ENCODE measurements at places on chromosomes 11 and 22. TPM values are rescaled to one million over a fixed set of nuclear protein-coding genes. Genes with fewer than 3 reads are reported as not detected.

- H3K27me3 ChIP-seq, result no peaks in the 10 kb centered on the region
- H3K4me3 ChIP-seq, result no peak overlapping the region
- H3K27ac ChIP-seq, result no peak overlapping the region
- no peak for DNase-seq
- peaks cover 13% of the 10 kb centered on the region for H3K4me1 ChIP-seq
- no peaks in the 10 kb centered on the region for H3K36me3 ChIP-seq
Measured at GRCh38 chr11:76564364-76564763, 106.2 kb downstream of the LRRC32 start.

GRCh38 chr11:45332276-45332934, 46.3 kb upstream of the SYT13 start:
- DNase-seq, result no peak
- H3K27ac ChIP-seq, result peak overlapping the region; percentile 59
- H3K36me3 ChIP-seq, result no peaks in the 10 kb centered on the region

GRCh38 chr11:16555956-16556355, 182.5 kb upstream of the C11orf58 start:
- no peak overlapping the region for H3K27ac ChIP-seq
- H3K4me1 ChIP-seq, result no peaks in the 10 kb centered on the region
- DNase-seq, result no peak
- H3K27me3 ChIP-seq, result no peaks in the 10 kb centered on the region
- no peaks in the 10 kb centered on the region for H3K36me3 ChIP-seq

GRCh38 chr11:110422306-110422905, 7.3 kb upstream of the FDX1 start:
- H3K36me3 ChIP-seq, result no peaks in the 10 kb centered on the region
- H3K27ac ChIP-seq, result no peak overlapping the region
- H3K4me1 ChIP-seq, result no peaks in the 10 kb centered on the region

Gene OR51I1
- total RNA-seq, result 0.41 TPM

GRCh38 chr11:37972691-37973090, 1374.7 kb upstream of the RAG2 start:
- no peak for DNase-seq
- H3K4me1 ChIP-seq, result no peaks in the 10 kb centered on the region
- no peaks in the 10 kb centered on the region for H3K27me3 ChIP-seq
- H3K36me3 ChIP-seq, result no peaks in the 10 kb centered on the region
- no peak overlapping the region for H3K27ac ChIP-seq

DNA sequence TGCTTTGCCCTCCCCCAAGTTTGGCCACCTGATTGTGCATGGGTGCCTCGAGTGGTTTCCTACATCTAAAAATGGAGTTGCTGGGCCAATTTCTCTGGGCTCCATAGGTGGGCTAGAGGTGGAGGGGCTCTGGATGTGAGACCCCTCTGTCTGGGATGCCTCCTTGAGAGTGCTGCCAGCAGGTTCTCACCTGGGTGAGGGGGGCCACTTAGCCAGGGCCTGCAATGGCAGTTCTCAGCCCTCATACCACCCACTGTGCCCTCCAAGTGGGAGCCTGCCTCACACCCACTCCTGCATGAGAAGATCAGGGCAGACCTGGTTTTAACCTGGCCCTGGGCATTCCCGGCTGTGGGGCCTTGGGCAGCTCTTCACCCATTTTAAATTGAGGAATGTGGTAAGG, 83.9 kb downstream of the CABIN1 start:
- peaks cover 85% of the 10 kb centered on the region for H3K36me3 ChIP-seq
- H3K27ac ChIP-seq, result no peak overlapping the region
- no peak for DNase-seq

DNA sequence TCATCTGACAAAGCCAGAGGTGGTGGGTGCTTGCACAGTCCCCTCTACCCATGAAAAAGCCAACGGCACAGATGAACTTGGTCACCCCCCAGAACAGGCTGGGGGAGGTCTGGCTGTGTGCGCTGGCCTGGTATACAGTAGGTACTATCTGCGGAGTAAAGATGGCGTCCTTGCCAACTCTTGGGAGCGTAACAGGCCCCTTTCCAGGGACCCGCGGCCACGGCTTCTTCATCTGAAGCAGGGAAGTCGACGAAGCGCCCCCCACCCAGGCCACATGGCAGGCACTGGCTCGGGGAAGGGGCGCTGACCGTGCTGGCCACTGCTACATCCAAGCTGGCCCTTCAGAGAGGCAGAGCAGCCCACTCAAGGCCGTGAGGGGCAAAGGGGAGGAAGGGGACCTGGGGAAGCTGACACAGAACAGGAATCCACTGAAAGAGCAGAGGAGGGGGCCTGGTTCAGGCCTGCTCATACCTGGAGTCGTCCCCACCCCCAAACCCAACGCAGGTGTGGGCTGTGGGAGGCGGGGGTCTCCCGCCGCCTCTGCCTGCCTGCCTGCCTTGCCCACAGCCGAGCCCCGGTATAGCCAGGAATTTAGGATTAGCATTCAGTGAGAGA, 75.7 kb downstream of the CELSR1 start:
- no peak overlapping the region for H3K27ac ChIP-seq
- no peak for DNase-seq
- peaks cover 5% of the 10 kb centered on the region for H3K4me1 ChIP-seq
- H3K36me3 ChIP-seq, result no peaks in the 10 kb centered on the region

DNA sequence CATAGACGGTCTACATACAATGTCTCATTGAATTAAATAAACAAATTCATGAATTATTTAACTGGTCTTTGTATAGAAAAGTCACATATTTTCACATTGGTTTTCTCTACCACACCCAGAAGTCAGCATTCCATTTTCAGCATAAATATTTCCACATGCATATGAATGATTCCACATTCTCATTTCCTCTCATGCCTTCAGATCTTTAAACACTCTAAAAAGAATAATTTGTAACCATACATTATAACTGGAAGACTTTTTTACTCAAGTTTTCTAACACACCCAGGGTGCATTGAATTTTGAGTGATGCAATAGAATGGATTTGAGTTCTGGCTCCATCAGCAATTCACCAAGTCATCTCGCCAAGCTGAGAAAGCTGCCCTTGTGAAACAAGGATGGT, 501.8 kb upstream of the TENM4 start:
- no peaks in the 10 kb centered on the region for H3K4me1 ChIP-seq
- no peak overlapping the region for H3K27ac ChIP-seq
- H3K36me3 ChIP-seq, result no peaks in the 10 kb centered on the region
- no peak for DNase-seq

DNA sequence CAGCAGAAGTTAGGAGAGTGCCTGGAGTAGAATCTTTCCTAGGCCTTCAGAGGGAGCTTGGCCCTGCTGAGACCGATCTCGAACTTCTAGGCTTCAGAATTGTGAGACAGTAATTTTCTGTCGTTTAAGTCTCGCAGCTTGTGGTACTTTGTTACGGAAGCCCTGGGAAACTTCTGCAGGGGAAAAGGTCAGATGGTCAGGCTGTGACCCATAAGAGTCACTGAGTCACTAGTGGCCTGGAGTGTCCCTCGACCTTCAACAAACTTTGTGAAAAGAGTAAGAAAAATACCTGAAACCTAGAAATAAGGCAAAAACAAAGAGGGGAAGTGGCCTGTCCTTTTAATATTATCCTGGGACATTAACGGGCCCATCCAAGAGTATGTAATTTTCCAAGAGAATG, 34.6 kb downstream of the CSNK2A3 start:
- H3K27me3 ChIP-seq, result no peaks in the 10 kb centered on the region
- DNase-seq, result no peak
- peaks cover 6% of the 10 kb centered on the region for H3K36me3 ChIP-seq
- H3K4me1 ChIP-seq, result peaks cover 18% of the 10 kb centered on the region
- H3K27ac ChIP-seq, result peak overlapping the region; percentile 8
- no peak overlapping the region for H3K4me3 ChIP-seq

Gene SLC5A4
- total RNA-seq, result 1.4 TPM

Gene MAJIN
- not detected for total RNA-seq

GRCh38 chr11:107708792-107709191, 3.1 kb downstream of the SLN start:
- H3K36me3 ChIP-seq, result no peaks in the 10 kb centered on the region
- no peak overlapping the region for H3K4me3 ChIP-seq

DNA sequence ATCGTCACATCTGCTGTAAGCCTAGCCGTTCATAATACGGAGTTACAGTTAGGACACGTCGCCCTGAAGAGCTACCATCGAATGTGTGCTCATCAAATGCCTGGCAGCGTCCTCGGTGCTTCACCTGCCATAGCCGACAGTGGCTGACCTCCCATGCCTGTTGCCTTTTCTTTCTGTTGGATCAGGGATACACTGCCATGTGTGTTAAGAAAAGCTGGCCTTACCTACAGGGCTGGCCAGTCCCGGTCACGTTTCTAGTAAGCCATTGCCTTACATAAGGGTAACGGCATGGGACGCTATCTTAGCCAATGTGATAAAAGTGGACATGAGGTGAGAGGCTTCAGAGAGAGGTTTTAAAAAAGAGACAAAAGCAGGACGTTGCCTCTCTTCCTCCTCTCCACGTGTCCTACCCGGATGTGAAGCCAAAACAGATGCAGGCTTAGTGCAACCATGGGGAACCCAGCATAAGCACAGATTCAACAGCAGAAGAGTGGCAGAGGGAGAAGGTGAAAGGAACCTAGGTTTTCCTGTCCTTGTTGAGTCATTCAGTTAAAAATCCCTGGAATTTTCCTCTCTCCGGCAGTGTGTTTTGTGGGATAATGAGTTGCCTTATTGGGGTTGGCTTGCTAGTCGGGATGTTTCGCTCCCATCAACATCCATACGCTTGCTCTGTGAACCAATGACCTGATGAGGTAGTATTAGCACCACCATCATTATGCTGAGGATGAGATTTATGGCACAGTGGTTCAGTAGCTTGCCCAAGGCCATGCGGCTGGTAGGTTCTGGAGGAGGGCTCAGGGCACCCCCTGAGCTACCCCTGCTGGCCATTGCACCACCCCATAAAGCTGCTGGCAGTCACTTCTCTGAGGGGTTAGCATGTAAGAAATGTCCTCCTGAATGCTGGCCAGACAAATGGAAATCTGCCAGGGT, 67.4 kb upstream of the B3GAT1 start:
- H3K4me1 ChIP-seq, result no peaks in the 10 kb centered on the region
- H3K4me3 ChIP-seq, result no peak overlapping the region

GRCh38 chr11:111967649-111968048, 30.5 kb downstream of the DIXDC1 start:
- no peaks in the 10 kb centered on the region for H3K36me3 ChIP-seq
- no peak overlapping the region for H3K27ac ChIP-seq
- H3K27me3 ChIP-seq, result no peaks in the 10 kb centered on the region
- H3K4me3 ChIP-seq, result no peak overlapping the region
- H3K4me1 ChIP-seq, result no peaks in the 10 kb centered on the region
- DNase-seq, result no peak

- no peaks in the 10 kb centered on the region for H3K36me3 ChIP-seq
- no peak overlapping the region for H3K4me3 ChIP-seq
Measured at GRCh38 chr11:62001450-62002191, 34.2 kb upstream of the FTH1 start.

GRCh38 chr22:43922123-43922522, 1.5 kb upstream of the PNPLA3 start:
- H3K36me3 ChIP-seq, result no peaks in the 10 kb centered on the region
- no peak overlapping the region for H3K27ac ChIP-seq
- H3K27me3 ChIP-seq, result peaks cover 52% of the 10 kb centered on the region
- DNase-seq, result no peak
- H3K4me3 ChIP-seq, result no peak overlapping the region

DNA sequence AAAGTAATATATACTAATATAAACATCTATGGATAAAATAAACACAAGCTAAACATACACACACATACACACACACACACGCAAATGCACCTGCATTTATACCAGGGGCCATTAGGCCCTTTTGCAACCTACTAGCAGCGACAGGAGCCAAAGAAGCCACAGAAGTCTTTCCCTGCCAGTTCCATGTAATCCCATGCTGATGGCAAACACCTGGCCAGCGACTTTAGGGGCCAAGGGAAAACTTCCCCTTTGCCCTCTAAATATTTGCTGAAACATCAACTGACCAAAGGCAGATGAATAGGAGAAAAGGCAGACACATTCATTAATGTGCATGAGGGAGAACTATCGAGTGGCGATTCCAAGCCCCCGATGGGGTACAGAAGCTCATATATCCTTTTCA, 14.8 kb upstream of the P2RY2 start:
- no peaks in the 10 kb centered on the region for H3K36me3 ChIP-seq
- no peak for DNase-seq
- no peak overlapping the region for H3K4me3 ChIP-seq
- peaks cover 39% of the 10 kb centered on the region for H3K4me1 ChIP-seq
- H3K27me3 ChIP-seq, result no peaks in the 10 kb centered on the region

- H3K4me3 ChIP-seq, result no peak overlapping the region
- H3K27ac ChIP-seq, result no peak overlapping the region
- no peak for DNase-seq
- H3K27me3 ChIP-seq, result no peaks in the 10 kb centered on the region
Measured at GRCh38 chr11:113563766-113564526, 88.7 kb upstream of the DRD2 start.

GRCh38 chr22:46538814-46539160, 1.4 kb upstream of the CELSR1 start:
- H3K4me3 ChIP-seq, result peak overlapping the region; percentile 63
- H3K27ac ChIP-seq, result peak overlapping the region; percentile 80
- H3K4me1 ChIP-seq, result peaks cover 30% of the 10 kb centered on the region
- H3K27me3 ChIP-seq, result peaks cover 28% of the 10 kb centered on the region
- H3K36me3 ChIP-seq, result no peaks in the 10 kb centered on the region

Gene SCGB1A1
- 3,364 TPM for total RNA-seq

Gene RTN4R
- 9.6 TPM for total RNA-seq

Gene SEPTIN5
- 9.3 TPM for total RNA-seq

DNA sequence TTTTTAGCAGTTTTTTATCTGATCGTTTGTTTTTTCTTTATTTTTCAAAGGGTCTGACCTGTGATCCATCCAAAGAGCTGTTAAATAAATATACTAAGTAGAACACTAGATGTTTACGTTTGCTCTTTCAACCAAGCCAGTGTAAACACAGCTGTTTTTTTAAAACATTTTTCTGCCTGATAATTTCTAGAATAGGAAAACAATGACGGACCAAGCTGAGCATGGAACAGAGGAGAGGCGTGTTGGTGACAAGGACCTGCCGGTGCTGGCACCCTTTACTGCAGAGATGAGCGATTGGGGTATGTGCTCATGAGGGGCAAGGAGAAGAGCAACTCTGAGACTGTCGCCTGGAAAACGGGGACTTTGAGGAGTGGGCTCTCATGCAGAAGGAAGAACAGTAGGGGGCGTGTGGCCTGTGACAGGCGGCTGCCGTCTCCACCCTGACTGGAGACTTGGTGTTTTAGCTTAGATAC, 28.6 kb upstream of the PANX2 start:
- no peaks in the 10 kb centered on the region for H3K4me1 ChIP-seq
- no peak overlapping the region for H3K4me3 ChIP-seq
- H3K27ac ChIP-seq, result no peak overlapping the region
- no peaks in the 10 kb centered on the region for H3K36me3 ChIP-seq
- no peak for DNase-seq
